ENCODE measurements at places on chromosomes 5 and 9. TPM values are rescaled to one million over a fixed set of nuclear protein-coding genes. Genes with fewer than 3 reads are reported as not detected.

Gene PDCD1LG2
- 0.13 TPM for polyA plus RNA-seq

Gene RALGPS1
- 30.6 TPM for polyA plus RNA-seq

- DNase-seq, result no peak
Observed at GRCh38 chr5:173902743-173903142, 14.6 kb downstream of the CPEB4 start.

GRCh38 chr5:66285343-66285922, 141.3 kb downstream of the SREK1 start:
- no peak for DNase-seq

DNA sequence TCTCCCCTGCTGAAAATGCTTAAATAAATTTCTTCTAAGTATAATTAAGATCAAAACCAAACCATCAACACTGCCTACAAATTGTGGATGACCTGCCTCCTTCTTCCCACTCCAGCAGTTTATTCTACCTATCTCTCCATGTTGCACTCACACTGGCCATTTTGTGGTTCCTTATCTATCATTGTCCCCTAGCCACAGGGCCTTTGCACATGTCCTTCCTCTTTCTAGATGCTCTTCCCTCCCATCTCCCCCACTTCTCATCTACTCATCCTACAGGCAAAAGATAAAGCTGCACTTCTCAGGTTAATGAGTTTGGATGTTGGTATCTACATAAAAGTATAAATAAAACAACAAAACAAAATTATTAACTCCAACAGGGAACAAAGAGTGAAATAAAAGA, 70.6 kb upstream of the CCNG1 start:
- DNase-seq, result no peak

DNA sequence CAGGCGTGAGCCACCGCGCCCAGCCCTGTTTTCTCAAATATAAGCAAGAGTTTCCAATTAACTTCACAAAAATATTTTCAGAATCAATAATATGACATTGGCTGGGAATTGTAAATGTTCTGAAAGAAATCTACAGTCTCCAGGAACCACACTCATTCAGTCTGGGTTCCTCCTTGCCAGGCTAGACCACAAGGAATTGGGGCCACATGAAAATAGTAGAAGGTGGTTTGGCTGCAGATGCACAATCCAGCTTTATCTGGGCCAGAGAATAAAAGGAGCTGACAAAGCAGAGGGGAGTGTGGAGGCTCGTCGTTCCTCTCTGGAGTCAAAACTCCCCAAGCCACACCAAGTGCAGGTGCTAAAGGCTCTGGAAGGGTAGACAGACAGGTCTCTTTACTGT, 92.0 kb upstream of the OSMR start:
- DNase-seq, result no peak

- no peak for DNase-seq
Observed at GRCh38 chr5:132095424-132095972, 21.9 kb downstream of the CSF2 start.

DNA sequence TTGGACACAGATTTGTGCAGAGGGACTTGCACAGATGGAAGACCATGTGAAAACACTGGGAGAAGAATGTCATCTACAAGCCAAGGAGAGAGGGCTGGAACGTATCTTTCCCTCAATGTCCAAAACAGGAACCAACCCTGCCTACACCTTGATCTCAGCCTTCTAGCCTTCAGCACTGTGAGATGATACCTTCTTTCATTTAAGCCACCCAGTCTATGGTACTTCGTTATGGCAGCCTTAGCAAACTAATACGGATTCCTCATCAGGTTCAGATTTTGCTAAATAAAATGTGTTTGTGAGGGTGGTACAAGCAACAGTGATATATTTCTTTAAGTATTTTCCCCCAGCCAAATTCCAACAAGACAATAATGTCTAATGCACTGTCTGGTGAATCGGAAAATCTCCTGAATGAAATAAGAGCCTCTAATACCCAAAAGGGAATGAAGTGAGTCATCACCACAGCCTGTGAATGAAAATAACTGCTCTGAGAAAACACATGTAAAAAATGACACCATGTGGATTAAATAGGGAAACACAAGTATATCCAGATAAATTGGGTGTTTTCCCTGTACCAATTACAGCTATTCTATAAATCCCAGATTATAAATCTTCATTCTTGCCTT, 182.8 kb upstream of the TARS1 start:
- no peak for DNase-seq

DNA sequence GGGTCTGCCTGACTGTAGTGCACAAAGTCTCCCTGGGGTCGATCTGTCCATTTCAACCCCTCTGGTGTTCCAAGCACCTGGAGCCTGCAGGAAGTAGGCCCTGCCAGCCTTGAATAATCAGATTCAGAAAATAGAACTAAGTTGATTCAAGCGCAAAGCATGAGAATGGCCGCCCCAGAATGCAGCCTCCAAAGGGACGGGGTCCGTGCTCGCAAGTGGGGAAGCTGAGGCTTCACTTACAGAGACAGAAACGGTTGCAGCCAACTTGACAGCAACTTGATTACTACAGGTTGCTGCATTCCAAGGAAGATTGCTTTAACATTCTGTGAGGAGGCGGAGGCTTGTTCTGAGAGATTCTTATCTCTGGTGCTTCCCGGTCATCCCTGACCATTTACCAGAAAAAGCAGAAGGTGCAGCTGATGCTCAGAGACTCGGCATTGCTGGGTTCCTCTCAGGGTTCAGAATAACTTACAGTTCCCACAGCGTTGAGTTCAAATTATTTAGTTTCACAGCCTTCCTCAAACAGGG, 14.9 kb upstream of the LRRC14B start:
- DNase-seq, result no peak

DNA sequence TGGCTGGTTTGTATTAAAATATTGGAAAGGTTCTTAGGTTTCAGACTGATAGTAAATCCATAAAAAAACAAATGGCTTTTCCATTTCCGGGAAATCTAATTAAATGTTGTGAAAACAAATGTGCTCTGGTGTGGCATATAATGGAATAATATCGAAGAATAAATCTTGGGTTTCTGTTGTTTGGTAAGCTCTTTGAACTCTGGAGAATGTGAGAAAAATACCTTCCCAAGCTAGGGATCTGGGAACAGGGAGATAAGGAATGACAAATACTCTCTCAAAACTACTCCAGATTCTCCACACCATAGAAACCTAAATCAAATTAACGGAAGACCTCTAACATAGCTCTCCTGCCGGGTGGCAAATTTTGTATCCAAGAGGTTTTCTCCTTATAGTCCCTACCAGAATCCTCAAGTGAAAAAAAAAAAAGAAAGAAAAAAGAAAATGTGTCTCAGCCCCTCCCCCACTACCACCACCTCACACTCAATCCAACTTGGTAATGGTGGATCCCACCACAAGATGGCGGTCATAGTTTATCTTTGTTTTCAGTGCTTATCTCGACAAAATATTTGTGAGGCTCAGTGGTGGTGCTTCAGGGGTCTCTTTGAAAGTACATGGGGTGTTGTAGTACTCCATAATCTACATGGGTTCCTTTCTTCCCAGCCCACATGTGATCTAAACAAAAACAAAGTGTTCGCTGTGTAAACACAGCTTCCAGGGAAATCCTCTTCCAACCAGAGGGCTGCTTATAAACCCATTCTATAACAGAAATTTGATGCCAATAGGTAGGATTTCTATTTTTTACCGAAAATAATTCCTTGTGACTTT, 54.5 kb upstream of the FST start:
- peak; percentile 26 for DNase-seq

Gene PCDHGC5
- 0.81 TPM for polyA plus RNA-seq

Gene HRH2
- polyA plus RNA-seq, result 2.6 TPM

Gene NSG2
- 0.35 TPM for polyA plus RNA-seq
